ENCODE measurements at places on chromosomes 4 and X. TPM values are rescaled to one million over a fixed set of nuclear protein-coding genes. Genes with fewer than 3 reads are reported as not detected.

IL2 gene
- total RNA-seq, result not detected

AMTN gene
- total RNA-seq, result not detected

GAGE12J gene
- not detected for total RNA-seq

PTPN13 gene
- total RNA-seq, result 15.6 TPM

- DNase-seq, result no peak
Measured at GRCh38 chrX:35829501-35829900, 31.4 kb downstream of the MAGEB16 start.

All from mucosa of descending colon (tissue), 3 donors.